ENCODE measurements at places on chromosomes 12 and 14.

GRCh38 chr12:33383503-33383902 is 56.1 kb downstream of the SYT10 start:
- DNase-seq: no peak

DNA sequence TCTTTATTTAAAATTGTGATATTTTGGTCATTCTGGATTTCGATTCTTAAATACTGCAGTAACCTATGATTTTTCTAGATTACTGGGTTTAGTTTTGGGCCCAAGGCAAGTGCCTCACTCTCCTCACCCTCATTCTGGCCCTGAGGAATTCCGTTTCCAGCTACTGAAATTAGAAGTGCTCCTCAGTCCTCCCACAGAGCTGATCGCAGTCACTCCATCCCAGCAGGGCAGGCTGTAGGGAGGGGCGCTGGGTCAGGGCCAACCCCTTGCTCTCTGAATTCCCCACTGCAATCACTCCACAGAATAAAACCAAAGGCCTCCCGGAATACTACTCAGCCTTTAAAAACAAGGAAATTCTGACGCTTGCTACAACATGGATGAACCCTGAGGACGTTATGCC is 66.5 kb upstream of the DIO3 start:
- DNase-seq: no peak

DNA sequence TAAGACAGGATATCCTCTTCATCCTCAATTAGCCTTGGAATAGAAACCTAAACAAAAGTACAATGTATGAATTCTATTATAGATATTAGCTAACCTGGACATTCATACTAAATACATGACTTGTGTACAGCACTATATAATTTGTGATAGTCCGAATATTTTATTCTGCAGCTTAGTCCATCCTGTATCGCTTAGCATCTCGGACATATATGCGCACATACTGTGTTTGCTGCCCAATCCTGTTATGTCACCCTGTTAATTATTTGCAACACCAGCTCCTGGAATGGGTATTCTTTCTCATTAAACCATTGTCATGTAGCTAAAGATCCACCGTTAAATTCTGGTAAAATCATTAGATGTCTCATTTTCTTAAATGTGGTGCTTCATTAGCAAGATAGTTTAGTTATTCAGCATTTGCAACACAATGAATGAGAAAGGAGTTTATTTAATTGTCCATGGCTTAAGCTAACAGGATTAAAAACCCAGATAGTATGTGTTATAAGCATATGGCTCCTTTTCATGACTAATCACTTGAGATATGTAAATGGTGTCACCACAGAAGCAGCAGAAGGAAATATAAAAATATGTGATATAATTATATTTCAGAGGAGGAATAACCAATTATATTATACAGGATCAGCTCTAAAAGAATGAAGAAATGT is 156.0 kb upstream of the ARHGAP5 start:
- DNase-seq: no peak

DNA sequence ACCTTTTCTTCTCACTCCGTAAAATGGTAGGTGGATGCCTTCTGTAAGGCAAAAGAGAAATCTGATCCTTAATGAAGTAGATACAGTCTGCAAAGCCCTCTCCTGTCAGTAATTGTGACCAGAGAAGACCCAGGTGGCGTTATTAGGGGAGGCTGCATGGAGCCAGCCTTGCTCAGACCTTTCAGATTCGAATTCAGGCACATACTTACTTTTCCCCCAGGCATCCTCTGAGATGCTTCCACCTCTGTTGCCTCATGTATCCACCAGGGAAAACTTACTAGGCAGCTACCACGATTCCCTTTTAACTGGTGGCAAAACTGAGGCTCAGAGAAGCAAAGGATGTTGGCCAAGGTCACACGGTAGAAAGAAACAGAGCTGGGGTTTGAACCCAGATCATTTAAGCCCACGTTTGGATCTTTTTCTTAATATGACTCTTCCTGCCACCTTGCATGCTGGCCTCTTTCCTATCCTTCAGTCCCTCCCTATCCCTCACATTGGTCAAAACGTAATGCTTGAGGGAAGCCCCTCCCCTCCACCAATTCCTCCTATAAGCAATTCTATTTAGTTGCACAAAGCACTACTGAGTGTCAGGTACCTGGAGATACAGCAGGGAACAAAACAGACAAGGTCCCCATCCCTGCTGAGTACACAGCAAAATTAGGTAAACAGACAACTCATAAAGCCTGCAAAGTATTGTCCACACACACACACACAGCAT is 179.4 kb downstream of the KSR2 start:
- no peak for DNase-seq

DNA sequence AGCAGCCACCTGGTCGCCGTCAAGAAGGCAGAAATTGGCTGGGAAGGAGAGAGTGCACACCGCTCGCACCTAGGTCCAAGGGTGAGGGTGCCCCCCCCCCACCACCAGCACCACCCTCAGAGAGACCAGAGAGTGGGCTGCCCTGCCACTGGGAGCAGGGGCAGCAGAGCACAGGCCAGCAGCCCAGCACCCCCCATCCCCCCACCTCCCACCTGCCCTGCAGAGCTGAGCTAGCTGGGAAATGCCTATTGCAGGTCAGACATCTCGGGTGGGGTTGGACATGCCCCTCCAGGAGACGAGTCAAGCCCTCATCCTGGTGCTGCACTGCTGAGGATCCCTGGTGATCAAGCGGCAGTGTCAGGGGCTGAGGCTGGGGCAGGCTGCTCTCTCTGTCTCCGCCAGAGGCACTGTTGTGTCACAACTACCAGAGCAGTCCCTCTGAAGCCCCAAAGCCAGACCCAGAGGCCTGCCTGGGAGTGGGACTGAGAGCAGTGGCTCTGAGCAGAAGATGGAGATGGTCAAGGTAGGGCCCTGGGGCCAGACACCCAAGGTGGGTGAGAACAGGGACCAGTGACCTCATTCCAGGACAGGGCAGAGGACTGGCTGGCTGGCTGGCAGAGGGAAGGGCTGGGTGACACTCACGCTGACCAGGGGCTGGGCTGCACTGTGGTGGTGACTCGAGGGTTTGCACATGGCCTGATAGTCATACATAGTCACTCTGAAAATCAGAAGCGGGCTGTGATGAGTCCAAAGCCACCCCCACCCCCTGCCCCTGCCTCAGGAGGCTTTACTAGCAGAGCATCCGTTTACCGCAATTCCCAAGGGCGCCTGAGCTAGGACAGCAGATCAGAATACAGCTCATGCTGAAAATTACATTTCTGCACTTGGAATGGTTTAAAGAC is 19.7 kb upstream of the LRTM2 start:
- DNase-seq: peak; percentile 81

Data from mesenteric fat pad (tissue), 1 donor.